ENCODE measurements at places on chromosomes 7 and 10.

GRCh38 chr10:49381111-49381900 is 14.6 kb downstream of the DRGX start:
- DNase-seq: no peak

DNA sequence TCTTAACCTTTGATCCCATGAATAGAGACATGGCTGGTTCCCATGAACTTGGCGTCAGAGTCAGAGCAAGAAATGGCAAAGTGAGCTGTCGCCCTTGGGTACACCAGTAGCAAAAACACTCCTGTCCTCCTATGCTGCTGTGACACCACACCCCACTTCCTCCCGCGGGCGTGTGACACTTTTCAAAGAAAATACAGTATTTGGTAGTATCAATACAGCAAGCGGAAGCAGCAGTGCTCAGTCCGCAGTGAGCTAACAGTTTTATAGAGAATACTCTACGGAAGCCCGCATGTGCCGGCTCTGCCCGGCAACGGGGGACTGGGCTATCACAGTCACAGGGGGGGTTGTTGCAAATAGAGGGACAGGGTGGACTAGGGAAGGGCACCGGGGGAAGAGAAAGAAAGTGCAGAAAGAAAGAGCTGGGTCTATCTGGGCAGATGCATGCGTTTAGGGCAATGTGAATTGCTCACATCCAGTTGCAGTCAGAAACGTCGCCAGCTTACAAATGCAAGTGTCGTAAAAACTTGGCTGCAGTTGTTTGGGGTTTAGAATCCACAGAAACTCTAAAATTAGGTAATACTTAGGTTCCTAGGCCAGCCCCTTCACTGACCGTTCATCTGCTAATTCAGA is 49.8 kb downstream of the PRKCQ start:
- no peak for DNase-seq

DNA sequence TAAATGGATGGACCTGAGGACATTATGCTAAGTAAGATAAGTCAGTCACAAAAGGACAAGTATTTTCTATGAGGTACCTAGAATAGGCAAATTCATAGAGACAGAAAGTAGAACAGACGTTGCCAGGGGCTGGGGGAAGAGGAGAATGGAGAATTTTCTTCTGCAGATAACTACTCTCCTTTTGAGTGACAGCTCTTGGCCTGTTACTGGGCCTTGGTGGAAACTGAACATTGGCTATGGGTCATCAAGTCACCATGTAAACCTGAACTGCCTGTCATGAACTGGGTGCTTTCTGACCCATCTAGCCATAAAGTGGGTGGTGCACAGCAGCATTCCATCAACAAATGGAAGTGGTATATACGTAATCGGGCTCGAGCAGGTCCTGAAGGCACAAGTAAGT is 29.3 kb upstream of the NFE2L3 start:
- DNase-seq: no peak

- DNase-seq: no peak
Measured at GRCh38 chr10:21336476-21337170, 188.9 kb downstream of the SKIDA1 start.

DNA sequence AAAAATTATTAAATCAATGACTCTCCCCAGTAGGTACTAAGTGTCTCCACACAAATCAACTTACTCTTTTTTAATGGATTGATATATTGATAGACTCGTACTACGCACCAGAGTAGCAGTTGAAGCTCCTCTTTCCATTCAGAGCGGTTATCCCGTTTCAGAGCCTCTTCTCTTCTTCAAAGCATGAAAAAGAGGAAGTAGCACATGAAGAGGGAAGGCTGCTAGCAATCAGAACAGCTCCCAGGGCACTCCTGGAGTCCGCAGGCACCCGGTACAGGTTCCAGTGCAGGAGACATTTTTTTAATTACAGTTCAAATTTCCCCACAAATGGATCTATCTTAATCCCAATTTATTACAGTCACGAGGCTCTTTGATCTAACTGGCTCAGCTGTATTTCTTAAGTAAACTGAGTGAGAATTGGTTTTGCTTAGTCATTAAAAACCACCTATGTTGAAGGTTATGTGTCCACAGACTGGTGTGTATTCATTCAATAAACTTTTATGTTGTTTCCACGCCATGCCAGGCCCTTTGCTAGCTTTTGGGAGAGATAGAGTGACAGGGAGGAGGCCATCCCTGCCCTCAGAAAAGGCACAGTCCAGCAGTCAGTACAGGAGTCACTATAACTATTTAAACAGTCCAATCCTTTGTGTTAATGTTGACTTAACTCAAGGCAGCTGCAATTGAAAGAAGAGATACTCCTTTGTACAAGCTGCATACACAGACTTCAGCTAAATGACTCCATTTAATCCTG is 32.1 kb upstream of the CALN1 start:
- DNase-seq: no peak

- no peak for DNase-seq
Measured at GRCh38 chr7:44655341-44655740, 48.9 kb downstream of the OGDH start.

DNA sequence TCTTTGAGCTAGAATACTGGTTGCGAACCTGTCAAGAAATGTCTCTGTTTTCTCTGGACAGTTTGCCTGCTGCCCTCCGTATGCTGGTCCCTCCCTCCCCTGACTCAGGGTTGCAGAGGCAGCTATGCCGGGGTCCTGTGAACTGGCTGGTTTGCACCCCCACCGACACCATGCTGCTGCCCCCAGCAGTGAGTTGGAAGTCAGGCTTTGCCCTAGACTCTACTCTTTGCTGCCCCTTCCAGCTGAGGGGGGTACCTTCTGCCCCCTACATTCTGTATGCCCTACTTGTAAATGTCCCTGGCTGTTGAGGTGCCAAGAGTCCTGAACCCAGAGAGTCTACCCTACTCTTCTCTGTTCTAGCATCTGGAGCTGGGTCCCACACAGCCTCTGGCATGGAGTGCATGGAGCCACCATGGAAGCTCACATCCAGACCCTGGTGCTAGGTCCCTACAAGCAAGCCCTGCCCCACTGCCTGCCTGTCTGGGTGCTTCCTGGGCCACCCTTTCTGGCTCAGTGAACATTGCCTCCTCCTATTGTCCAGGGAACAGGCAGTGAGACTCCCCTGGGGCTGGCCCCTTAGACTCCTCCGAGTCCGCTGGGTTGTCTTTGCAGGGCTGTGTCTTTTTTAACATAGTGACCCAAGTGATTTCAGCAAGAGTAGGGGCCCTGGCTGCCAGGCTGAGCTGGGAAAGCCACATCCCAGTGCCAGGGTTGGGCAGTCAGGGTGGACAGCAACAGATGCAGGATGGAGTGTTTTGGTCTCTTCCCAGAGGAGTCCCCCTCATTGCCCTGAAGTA is 138.9 kb downstream of the ADCY1 start:
- no peak for DNase-seq

- DNase-seq: no peak
Measured at GRCh38 chr10:34474009-34474376, 341.1 kb downstream of the PARD3 start.

DNA sequence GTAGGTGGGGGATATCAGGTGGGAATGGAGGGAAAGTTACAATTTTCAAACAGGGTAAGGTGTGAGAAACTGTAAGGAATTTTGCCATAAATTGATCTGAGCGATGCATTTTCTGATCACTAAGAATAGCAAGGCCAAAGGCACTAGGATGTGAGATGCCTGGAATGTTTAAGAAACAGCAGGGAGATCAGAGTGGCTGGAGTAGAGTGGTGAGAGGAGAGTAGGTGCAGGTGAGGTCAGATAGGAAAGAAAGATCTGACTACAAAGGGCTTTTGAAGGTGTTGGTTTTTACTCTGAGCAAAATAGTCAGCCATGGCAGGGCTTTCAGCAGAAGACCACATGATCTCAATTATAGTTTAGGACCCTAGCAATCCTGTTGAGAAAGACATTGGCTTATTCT is 55.0 kb downstream of the HDAC9 start:
- no peak for DNase-seq

DNA sequence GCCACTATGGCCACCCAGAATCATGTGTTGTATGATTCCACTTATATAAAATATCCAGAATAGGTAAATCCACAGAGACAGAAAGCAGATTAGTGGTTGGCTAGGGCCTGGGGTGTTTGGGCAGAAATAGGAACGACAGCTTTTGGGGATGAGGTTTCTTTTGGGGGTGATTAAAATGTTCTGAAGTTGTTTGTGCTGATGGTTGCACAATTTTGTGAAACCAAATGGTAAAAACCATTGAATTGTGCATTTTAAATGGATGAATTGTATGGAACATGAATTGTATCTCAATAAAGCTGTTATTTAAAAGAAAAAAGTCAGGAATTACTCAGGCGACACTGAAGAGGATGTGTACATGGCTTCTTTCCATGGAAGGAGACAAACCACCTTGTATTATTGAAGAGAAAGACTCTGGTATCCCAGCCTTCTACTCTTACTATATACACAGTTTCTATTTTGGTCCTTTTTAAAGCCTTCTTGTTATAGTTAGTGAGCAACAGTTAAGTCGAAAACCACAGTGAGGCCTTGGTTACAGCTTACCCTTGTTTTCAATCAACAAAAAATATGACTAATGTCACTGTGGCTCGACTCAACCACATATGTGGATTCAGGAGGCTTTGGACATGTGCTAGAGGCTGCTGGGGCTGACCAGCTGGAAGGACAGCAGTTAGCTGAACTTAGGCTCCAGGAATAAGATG is 57.1 kb upstream of the KMT2E start:
- DNase-seq: no peak

GRCh38 chr7:83614112-83614511 is 34.8 kb downstream of the SEMA3E start:
- DNase-seq: no peak

DNA sequence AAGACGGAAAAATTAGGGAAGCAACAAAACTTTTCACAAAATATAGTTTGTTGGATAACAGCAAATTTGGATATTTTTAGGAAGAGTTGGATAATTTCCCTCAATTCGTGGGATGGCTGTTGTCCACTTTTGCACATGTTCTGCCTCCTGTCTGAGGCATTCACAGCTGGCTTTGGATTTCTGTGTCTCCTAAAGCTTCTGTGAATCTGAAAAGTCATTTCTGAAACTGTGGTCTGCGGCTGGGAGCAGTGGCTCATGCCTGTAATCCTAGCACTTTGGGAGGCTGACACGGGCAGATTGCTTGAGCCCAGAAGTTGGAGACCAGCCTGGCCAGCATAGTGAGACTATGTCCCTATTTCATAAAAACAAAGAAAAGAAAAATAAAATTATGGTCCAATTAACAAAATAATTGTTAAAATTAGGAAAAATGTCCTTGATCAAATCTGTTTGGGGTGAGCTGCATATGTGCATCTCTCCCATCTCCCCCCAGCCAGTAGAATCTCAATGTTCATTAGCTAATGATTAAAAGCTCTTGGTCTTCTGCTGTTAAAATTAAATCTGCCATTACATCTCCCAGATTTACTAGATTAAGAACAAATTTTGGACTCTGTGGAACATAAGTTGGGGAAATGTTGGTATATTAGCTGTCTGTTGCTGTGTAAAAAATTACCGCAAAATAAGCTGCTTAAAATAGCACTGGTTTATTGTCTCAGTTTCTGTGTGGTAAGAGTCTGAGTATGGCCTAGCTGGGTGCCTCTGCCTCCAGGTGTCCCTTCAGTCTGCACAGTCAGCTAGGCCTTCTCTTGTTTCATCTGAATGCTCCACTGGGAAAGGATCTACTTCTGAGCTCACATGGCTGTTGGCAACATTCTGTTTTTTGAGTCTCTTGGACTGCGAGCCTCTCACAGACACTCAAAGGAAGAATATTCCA is 332.0 kb upstream of the FZD1 start:
- no peak for DNase-seq

GRCh38 chr7:65238785-65239184 is 134.9 kb upstream of the ZNF92 start:
- no peak for DNase-seq

GRCh38 chr10:23078114-23078513 is 17.3 kb upstream of the MSRB2 start:
- no peak for DNase-seq

DNA sequence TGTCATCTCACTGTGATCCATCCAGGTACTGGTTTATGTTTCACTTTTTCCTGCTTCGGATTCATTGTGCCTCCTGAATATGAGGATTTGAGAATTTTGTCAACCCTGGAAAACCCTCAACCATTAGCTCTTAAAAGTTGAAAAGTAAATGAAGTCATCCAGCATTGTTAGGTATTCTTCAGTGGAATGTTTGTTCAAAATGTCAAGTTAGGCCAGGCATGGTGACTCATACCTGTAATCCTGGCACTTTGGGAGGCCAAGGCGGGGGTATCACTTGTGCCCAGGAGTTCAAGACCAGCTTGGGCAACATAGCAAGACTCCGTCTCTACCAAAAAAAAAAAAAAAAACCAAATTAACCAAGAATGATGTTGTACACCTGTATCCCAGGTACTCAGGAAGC is 222.1 kb downstream of the NSUN6 start:
- DNase-seq: no peak

GRCh38 chr7:39536951-39537350 is 29.3 kb upstream of the YAE1 start:
- no peak for DNase-seq

DNA sequence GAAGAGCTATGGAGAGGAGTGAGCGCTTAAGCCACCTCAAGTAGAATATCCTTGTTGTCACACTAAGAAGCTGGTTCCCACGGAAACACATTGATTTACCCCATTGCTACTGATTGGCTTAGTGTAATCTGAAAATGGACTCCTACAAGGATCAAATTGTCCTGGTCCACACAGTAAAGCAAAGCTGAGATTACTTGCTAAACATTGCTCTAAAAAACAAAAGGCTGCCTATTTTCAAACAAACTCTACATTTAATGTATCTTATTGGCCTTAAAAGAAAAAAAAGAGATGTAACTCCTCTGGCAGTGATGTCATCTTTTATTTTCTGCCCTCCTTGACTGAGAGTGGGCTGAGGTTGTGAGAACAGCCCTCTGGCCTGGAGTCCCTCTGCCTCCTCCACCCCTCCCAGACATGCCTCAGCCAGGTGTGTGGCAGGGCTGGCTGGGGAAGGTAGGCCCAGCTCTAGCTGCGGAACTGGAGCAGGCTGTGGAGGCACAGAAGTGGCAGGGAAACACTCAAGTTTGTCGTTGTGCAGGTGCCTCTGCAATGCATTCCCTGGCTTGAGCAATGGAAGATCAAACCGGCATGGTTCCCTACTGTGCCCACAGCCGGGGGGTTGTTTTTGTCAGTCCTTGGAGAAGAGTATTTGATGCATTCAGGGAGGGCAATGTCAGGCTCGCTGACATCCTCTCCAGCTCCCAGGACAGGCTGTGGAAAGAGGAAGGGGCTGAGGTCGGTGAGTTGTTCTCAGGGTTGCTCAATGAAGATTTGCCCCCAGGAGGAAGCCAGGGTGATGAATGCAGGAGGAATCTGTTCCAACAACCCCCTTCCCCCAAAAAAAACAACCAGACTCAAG is 9.1 kb downstream of the KLF6 start:
- DNase-seq: no peak

DNA sequence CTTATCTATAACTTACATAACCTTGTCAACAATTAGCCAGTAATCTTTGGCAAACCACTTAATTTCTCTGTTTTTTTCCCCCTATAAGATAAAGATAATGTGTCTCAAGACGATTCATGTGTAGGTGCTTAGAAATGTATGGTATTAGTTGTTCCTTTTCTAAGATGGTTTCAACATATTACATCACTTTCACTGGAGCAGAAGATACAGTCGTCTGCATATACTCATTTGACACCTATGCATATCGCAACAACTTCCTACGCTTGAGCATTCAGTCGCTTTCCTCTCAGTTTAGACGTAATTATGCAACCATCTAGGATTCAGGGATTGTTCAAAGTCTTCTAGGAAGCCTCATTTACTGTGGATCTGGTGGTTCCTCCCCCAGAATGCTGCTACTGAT is 396.7 kb downstream of the PHTF2 start:
- DNase-seq: no peak

- no peak for DNase-seq
Measured at GRCh38 chr7:130844811-130845580, 111.0 kb upstream of the KLF14 start.

Data from C1 segment of cervical spinal cord (tissue), 14 donors.